Stimulated activated naive B cell treated with anti-CD40 and anti-IgM and Interleukin-4, amounts not matched to agents 10 μg/mL and 1 μg/mL and 100 μg/mL, for 72 hours (primary cell): ENCODE measurements at places on chromosomes 5 and 9.

DNA sequence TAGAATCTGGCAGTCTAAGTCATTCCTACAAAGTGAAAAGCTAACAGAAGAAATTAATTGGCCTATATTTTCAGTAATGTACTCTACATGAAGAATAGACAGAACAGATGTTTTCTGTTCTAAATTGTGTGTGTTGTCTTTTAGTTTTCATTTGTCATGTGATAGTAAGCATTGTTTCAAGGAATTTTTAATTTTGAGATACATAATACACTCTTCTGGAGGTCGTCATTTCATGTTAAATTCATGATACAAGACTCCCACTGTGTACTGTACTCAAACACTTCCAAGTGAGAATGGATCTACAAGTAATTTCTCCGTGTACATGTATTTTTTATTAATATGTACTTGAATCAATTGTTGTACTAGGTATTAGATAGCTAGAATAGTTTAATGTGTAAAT is 1522.9 kb downstream of the MAT2B start:
- no peak for DNase-seq

DNA sequence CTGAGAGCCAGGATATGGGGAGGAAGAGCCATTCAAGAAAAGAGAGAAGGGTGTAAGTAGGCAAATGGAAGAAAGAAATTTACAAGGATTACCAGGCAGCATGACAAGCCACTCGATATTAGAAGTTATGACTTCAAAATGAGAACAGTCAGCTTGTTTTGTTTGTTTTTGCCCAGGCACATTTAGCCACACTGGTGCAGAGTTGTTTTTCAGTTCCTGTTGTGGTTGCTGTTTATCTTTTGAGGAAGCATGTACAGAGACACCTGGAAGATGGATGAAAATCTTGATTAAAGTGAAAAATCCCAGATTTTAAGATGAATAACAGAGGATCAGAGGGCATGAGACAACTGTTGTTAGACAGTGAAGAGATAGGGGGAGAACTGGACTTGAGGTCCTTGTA is 199.1 kb downstream of the MTRR start:
- no peak for DNase-seq

DNA sequence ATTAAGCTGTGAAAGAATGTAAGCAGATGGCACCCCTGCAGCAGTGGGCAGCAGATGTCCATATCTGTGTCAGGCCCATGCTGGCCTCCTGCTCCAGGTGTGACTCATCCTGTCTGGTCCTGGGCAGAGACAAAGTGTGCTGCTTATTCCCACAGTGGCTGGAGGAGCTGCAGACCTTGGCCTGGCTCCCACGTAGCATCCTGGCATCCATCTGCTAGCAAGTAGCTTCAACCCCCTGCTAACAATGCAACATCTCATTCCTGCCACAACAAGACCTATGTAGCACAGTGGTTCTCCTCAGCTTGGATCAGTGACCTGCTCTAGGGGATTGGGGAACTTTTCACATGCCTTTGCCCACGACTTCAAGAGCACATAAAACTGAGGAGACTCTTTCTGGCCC is 126.4 kb upstream of the SLC12A2 start:
- DNase-seq, result no peak

DNA sequence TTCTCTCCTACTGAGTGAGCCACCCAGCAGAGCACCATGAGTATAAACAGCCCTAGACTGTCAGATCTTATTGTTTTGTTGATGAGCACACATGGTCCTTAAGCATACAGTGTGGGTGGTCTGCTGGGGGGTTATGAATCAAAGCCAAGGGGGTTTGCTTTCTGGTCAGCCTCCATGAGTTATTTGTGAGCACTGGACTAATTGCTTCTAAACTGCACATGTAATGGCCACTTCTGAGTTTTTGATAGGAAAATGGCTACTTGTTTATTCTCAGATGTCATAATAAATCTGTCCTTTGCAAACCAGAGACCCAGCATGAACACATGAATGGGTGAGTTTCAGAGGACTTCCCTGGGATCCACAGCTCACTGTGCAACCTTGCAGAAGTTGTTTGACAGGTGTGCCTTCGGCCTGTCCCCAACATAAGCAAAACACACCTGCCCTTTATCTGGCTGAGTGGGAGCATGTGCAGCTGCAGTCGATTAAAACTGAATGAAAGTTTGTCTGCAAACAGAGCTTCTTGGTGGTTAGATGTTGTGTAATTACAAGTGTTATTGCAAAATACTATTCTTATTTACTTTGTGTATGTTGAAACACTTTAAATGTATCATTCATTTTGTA is 35.9 kb downstream of the MAMDC2 start:
- no peak for DNase-seq

DNA sequence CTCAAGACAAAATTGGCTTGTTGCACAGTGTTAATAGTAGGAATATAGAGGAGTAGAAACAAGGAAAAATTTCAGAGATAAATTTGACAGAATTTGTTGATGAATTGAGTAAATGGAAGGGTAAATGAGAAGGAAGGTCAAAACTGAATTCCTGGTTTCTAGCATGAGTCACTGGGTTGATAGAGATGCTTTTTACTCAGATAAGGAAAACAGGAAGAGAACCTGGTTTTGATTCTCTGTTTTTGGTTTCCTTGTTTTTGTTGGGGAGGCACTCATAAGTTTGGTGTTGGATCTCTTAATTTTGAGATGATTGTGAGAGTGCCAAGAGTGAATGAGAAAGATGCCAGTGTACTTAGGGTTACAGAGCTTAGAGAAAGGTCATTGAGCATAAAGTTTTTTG is 7.1 kb downstream of the LRRC70 start:
- DNase-seq, result no peak

GRCh38 chr5:144464306-144464705 is 293.6 kb downstream of the KCTD16 start:
- DNase-seq, result no peak

DNA sequence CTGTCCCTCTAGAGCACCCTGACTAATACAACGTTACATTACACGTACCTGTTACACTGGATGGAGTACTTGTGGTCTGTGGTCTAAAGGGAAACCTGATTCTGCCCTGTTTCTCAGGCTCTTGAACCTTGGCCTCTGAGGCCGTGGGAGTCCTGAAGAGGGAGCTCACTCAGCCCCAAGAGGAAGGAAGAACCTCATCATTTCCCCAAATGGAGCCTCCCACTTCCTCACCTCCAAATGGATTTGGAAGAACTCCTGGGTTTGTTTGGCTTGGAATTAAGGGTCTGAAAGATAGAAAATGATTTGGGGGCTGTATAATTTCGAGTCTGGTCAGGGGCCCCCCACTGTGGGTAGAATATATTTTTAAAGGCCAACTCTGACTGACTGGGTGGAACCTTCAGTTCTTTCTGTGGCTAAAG is 200.2 kb downstream of the SEMA6A start:
- no peak for DNase-seq

DNA sequence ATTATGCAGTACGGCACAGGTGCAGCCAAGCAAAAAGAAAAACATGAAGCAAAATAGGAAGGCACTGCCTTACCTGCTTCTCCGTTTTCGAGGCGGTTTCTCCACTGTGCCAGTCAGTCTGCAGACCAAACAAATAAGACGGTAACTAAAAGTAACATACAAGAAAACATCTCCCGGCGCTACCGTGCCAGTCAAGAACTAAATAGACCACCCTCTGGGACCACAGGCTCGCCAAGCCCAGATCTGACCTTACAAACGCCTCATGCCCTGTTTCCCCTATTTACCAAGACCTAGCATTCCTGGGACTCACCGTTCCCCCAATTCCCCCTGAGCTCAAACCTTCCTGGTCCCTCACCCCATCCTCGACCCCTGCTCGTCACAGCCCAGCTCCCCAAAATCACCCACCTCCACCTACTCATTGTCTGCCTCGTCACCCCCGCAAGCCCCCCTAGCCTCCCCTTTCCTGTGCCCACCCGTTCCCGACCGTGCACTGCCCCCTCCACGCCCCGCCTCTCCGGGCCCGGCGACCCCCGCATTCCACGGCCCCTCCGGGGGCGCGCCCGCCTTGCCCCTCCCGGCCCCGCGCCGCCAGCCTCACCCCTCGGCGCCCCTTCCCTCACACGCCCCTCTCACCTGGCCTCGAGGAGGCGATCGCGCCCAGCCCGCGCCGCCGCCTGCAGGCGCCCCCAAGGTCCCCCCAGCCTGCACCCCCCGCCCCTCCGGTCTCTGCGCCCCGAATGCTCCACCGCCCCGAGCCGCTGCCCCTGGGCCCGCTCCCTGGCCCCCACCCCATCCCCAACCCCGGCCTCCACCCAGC is 560 bp downstream of the SCAI start:
- no peak for DNase-seq

GRCh38 chr9:109801484-109801883 is 21.5 kb downstream of the PALM2AKAP2 start:
- no peak for DNase-seq

DNA sequence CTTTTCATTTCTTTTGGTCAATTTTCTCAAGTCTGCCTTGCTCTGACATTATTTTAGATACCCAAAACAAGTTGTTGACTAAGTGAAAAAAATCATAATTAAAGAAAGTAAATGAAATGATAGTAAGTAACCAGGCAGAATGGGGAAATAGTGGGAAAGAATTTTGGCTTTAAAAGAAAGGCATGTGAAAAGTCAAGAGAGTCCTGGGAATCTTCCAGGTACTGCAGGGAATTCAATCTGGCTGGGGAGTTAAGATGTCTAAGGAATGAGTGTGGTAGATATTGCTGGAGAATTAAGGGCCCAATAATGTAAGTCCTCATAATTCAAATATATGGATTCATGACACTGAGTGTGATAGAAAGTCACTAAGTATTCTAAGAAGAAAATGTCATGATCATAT is 123.1 kb upstream of the PAPPA start:
- DNase-seq, result no peak

GRCh38 chr5:50564079-50564478 is 102.4 kb upstream of the PARP8 start:
- DNase-seq, result no peak

GRCh38 chr5:54002779-54003178 is 307.6 kb downstream of the ARL15 start:
- DNase-seq, result no peak

DNA sequence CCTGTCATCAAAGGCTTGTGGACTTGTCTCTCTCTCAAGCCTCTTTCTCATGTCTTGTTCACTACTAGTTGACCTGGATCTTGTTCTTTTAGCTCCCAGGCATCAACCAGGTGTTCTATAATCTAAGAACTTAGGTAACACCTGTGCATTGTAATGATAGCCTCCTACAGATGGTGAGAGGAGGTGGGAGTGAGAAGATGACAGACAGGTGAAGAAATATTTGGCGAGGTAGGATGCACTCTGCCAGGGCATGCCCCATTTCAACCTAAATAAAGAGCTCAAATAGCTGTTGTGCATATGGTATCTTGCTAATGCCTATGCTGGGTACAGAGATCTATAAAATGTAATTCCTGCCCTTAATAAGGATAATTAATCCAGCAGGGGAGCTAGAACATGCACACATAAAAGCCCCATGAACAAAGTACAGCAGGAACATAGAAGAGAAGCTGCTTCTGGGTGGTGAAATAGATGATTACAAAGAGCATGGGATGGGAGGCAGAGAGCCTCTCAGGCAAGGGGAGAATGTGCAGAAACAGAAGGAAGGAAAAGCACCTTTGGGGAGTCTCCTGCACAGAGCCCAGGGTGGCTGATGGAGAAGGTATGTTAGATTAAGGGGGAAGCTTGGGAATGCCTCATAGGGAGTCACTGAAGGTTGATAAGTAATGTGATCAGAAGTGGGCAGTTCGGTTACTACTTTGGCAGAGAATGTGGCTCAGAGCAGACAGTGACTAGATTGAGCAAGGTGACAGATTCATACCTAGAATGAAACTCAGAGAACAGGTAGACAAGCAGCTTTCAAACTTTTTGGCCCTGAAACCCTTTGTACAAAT is 28.0 kb upstream of the PLIN2 start:
- no peak for DNase-seq

- DNase-seq, result no peak
Observed at GRCh38 chr5:72252008-72252407, 68.0 kb downstream of the MRPS27 start.

GRCh38 chr5:173745557-173745956 is 129.1 kb upstream of the BOD1 start:
- DNase-seq, result no peak

DNA sequence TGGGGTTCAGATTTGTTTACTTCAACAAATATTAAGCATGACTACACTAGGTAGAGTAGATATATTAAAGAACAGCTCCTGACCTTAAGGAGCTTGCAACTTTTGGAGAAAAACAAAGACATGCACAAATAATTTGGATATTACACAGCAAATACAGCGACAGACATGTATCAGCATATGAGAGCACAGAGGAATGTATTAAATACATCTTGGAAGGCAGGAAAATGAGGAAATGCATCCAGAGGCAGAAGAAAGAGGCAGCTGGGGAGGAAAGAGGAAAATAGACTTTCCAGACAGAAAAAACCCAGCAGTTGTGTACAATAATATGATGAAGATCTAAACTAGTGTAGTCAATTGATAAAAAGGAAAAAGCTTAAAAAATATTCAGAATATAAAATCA is 392.2 kb downstream of the PDE4D start:
- DNase-seq, result no peak

DNA sequence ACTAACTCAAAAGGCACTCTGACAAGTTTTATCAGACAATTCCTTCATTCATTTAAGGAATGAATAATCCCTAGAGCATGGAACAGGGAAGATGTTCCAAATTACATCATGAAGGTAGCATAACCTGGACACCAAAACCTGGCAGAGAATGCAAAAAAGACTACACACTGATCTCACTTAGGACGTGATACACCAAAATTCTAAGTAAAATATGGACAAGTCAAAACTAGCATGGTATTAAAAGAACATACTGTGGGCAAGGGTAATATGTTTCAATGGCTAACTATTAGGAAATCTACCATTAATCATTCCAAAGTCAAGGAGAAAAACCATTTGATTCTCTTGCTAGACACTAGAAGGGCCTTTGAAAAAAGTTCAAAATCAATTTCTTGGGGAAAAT is 176.5 kb downstream of the HSPA4 start:
- DNase-seq, result no peak

DNA sequence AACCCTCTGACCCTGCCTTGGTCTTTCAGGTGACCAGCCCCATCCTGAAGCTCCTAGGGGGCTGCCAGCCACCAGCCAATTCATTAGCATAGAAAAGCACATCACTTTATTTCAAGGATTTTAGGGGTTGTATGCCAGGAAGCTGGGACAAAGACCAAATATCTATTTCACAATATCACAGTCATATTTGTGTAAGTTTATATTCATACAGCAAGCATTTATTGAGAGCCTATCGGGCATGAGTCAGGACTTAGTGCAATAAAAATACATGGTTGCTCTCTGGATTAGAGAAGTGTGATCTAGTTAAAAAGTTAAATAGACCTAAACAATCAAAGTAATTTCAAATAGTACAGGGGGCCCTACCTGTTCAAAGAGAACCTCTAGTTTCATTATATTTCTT is 113.8 kb downstream of the ERCC6L2 start:
- DNase-seq, result no peak

GRCh38 chr5:68251804-68252522 is 36.4 kb downstream of the PIK3R1 start:
- DNase-seq, result no peak
